ENCODE measurements at places on chromosomes 1 and 21. TPM values are rescaled to one million over a fixed set of nuclear protein-coding genes. Genes with fewer than 3 reads are reported as not detected.

DNALI1 gene
- total RNA-seq: 4.8 TPM

CCDC27 gene
- not detected for total RNA-seq

CRP gene
- total RNA-seq: 3.6 TPM

EPHA2 gene
- 161 TPM for total RNA-seq

PDC gene
- not detected for total RNA-seq

COL16A1 gene
- 3.8 TPM for total RNA-seq

DNA sequence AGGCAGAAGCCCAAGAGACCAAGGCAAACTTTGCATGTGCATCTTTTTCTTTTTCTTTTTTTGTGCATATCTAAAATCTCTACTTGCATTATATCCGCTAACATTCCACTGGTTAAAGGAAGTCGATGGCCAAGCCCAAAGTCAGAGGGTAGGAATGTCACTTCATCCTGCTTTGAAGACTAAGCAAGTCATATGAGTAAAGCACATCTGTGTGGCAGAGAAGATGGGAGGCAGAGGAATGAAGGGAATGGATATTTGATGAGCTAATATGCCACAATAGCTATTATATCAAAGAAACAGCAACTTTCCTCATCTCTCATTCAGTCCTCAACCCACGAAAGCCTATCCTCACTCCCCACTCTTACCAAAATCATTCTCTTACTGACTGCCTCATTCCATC is 59.3 kb downstream of the RNF220 start:
- no peak for DNase-seq

DNA sequence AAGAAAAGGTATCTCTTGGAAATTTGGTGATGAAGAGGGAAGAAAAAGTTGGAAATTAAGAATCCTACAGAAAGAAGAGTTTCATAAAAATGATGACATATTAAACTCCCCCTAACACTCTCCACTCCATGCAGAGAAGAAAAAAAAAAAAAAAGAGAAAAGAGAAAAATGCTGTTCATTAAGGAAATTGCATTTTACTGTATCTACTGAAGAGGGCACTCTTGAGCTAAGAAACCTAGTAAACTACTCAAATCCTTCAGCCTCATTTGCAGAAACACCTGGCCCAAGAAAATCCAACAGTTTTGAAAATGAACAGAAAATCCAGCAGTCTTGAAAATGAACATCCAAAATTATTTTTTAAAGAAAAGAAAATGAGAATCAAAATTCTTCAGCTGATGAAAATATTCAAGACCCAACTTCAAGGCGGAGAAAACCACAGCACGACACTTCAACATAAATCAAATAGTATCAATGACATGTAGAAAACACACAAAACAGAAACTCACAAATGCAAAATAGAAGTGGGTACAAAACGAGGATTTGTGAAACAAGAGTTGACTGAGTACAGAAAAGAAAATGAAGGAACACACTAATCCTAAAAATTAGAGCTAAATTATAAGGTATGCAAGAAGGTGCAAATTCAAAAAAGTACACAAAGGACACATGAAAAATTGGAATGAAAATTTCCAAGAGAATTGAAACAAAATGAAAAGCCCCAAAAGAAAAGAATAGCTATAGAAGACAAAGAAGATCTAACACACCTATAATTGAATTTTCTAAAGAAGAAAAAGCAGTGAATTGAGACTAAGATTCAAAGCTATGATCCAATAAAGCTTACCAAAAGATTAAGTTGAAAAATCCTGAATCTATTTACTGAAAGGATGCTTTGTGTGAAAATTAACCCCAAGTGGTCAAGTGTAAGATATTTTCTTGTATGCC is 73.2 kb upstream of the DNAJC6 start:
- no peak for DNase-seq

DNA sequence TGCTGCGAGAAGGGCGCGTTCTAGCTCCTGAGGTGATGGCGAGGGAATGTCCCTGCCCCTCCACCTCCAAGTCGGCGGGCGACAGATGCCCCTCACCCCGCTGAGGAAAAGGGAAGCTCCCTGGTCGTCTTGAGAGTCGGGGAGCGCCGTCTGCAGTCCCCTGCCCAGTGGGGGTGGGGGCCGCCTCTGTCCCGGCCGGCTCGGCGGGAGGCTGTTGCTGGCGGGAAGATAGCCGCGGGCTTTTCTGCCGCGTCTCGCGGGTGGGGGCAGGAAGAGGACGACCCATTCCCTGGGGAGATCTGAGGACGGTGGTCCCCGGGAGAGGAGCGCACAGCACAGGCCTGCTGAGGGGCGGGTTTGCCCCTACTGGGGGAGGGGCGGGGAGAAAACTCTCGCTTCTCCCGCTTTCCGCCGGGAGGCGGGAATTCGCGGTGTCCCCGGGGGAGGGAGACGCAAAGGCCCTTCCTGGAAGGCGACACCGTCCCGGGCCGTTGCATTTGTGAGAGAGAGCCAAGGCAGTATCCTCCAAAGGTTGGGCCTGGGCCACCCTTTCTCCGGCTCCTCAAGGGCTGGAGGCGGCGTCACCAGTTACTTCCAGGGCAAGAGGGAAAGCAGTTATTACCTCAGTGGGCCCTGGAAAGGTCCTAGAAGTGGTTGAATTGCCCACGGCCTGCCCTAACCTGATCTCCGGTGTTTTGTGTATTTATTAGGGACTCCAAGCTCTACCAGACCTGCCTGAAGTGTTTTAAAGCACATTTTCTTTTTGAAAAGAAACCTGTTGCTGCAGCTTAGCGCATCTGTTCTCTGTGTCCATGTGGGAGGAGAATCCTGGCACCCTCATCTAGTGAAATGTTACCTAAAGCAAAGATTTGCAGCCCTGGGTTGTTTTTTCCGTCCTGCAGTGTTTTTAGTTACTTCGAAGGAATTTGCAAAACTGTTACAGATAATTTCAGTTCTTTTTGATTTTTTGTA is 648 bp downstream of the S100PBP start:
- DNase-seq: peak; percentile 79

GRCh38 chr21:35044128-35044527 is 5.0 kb downstream of the RUNX1 start:
- DNase-seq: no peak

- DNase-seq: no peak
Measured at GRCh38 chr1:25912076-25912831, 6.0 kb upstream of the STMN1 start.

- DNase-seq: no peak
Measured at GRCh38 chr1:110449661-110450651, 993 bp upstream of the PROK1 start.

DNA sequence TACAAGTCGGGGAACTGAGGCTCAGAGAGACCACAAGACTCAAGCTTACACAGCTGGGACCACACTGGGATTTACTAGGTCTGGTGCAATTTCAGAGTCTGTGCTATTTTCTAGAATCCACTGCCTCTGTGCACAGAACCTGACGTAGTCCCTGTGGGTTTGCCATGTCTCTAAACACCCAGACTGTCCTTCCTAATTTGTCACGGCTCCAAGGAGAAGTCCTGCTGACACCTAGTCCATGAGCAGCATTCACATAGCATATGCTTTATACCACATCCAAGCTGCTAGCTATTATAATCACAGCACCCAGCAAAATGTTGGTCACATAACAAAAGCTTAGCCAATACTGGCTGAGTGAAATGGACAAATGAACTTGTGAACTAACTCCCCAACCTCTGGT is 79.0 kb upstream of the HMGB4 start:
- no peak for DNase-seq

DNA sequence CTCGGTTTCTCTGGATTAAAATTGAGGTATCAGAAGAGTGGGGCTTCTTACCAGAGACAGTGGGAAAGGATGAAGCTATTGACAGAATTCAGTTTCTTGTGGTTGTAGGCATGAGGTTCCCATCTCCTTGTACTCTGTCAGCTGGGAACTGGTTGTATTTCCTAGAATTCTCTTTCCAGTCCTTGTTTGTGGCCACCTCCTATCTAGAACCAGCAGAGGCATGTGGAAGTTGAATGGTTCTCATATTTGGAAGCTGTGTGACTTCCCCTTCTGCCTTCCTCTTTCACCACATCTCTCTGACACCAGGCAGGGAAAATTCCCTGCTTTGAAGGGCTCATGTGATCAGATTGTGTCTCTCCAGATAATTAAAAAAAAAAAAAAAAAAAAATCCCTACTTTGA is 457.7 kb upstream of the ADAMTS5 start:
- DNase-seq: no peak
